ENCODE measurements at places on chromosomes 3 and 15.

GRCh38 chr3:146468671-146469149 is 651 bp downstream of the PLSCR2 start:
- no peak for DNase-seq

DNA sequence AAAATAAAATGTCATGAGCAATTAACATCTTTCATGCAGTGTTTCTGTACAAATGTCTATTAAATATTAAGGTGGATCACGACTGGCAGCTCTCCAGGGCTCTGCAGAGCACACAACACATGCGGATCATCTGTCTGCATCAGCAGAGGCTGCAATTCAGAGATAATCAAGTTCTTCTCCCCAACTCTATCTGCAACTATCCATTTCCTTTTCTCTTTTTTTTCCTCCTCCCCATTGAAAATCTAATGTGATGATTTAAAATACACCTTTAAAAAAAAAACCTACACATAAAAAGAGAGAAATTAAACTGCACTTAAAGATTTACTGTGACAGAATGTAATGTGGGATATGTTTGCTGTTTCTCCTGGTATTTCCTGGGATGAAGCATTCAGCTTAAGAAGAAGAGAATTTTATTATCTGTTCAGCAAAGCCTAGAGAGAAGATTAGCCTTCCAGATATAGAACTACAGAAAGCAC is 352.6 kb upstream of the CCDC54 start:
- DNase-seq = no peak

DNA sequence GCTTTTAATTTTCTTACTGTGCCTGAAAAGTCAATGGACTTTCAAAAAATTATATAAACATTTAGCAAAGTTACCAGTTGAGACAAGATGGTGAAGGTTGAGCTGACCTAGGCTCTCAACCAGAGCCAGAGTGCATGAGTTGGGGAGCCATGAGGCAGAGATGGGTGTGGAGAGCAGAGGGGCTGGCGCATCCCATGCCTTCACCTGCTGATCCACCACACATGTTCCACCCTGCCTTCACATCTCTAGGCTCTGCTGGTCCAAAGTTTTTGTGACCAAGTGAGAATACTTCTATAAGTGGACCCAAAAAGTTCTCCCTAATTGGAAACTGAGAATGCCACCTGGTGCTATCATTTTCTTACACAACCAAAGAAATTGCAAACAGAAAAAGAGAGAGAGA is 47.3 kb downstream of the CCR3 start:
- no peak for DNase-seq

GRCh38 chr3:113265231-113265630 is 53.9 kb downstream of the BOC start:
- DNase-seq = no peak

DNA sequence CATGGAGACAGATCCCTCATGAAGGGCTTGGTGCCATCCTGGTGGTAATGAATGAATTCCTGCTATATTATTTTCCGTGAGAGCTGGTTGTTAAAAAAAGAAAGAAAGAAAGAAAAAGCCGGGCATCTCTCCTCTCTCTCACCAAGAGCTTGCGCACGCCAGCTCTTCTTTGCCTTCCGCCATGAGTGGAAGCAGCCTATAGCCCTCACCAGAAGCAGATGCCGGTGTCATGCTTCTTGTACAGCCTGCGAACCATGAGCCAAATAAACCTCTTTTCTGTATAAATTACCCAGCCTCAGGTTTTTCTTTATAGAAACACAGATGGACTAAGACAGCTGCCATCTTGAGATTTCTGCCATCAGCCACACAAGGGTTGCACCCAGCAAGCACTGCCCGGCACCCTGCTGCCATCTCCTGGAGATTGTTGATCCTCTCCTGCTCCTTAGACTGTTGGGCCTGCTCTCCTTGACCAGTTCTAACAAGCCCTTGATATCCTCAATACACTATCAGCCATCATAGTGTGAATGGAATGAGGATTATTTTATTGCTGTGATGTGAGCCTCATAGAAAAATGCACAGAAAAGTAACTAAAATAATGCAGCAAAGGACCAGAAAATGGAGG is 3.5 kb upstream of the AHSG start:
- DNase-seq = no peak

DNA sequence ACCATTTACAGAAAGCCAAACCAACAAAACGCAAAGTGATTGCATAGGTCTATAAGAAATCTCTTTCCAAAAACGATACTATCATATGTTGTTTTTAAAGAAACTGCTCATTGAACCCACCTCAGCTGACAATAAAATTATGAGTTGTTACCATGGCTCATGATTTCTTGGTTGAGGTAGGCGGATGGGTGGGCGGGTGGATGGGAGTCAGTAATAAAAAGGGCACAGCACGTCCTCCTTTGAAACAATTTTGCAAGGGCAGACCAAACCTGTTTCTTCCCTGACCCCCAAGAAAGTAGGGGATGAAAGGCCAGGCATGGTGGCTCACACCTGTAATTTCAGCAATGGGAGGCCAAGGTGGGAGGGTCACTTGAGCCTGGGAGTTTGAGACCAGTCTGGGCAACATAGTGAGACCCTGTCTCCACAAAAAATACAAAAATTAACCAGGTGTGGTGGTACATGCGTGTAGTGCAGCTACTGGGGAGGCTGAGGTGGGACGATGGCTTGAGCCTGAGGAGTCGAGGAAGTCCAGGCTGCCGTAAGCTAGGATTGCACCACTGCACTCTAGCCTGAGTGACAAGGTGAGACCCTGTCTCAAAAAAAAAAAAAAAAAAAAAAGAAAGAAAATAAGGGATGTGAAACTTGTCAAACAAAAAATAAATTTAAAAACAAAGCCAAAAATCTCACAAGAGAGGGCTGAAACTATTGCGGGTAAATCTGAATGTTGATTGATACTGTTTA is 2.1 kb downstream of the ABHD10 start:
- DNase-seq = no peak

- DNase-seq = no peak
These were observed 9.1 kb downstream of the ALG3 start for GRCh38 chr3:184239708-184240107.

GRCh38 chr3:127534564-127534963 is 56.0 kb downstream of the TPRA1 start:
- DNase-seq = no peak

GRCh38 chr15:93018574-93018973 is 70.4 kb downstream of the RGMA start:
- no peak for DNase-seq

DNA sequence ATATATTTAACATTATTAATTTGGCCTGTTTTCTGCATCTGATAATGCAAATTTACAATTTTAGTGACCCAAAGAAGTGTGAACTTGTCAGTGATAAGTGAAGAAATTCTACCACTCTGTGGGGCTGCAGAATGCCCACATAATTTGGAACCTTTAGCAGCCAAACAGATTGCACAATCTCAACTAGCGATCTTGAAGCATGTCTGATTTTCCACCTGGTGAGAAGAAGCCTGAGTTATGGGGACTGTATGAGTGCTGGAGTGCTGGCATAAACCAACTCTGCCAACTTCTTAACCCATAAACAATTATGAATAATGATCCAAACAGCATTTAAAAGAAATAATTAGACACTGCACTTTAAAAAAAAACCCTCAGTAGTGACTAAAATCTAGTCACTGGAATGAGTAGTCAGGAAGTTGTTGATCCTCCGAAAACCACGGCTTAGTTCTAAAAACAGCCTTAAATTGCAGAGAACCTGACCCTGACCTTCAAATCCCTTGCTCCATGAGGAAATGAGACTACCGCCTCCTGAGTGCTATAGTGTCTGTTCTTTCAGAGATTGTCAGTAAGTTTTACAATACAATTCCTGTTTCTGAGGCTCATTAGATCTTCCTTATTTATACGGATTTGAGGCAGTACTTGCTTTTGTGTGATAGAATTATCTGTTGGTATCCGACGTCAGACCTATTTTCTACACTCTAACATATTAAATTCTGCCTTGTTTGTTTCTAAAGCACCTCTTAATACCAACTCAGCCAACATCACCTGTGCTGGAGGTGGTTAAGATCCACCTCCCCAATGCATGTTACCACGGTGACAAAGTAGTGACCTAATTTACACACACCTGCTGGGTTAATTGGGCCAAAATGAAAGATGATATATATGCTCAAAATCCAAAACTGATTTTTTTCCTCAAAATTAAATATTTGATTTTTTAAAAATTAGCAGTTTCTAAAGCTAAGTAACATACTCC is 267.7 kb downstream of the ZBTB20 start:
- DNase-seq = no peak

DNA sequence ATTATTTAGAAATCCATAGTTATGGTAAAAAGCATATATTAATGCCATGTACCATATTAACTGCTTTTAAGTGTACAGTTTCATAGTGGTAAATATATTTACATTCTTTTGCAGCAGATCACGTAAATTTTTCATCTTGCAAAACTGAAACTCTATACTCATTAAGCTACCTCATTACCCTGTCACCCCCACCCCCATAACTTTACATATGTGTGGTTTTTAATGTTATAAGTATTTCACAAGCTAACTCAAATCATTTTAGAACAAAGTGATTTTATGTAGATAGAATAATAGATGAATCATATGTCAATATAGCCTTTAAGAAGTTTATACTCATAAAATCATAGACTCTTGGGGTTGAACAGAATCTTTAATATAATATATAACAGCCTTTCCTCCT is 7.1 kb upstream of the TP63 start:
- DNase-seq = no peak

- DNase-seq = peak; percentile 3
These were observed 36.8 kb upstream of the KLHL25 start for GRCh38 chr15:85831415-85832113.

GRCh38 chr3:18401300-18401961 is 23.7 kb downstream of the SATB1 start:
- no peak for DNase-seq

- no peak for DNase-seq
These were observed 108.4 kb downstream of the TMCO5A start for GRCh38 chr15:38042707-38043445.

- no peak for DNase-seq
These were observed 94.8 kb downstream of the IGF1R start for GRCh38 chr15:98743177-98743576.

DNA sequence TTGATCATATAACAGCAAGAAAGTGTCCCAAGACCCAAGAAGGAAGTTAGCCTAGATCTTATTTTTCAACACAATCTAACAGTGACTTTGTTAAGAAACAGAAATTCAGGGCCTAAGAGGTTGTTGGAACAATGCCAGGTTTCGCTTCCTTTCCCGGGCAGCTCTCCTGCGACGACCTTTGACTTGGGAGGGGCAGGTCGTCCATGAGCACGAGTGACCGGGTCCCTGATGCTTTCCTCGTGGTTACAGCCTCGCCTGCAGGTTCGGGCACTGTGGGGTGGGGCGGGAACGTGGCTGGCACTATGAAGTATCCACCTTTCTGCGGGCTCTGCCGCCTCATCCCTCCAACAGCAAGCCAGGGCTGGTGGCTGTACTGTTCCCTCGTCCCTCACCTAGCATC is 90.1 kb upstream of the RGMA start:
- DNase-seq = no peak
